Right hindlimb (tissue), 1 donor: ENCODE measurements at places on chromosomes 3 and 15.

GRCh38 chr3:116267116-116267515 is 178.2 kb downstream of the LSAMP start:
- DNase-seq: no peak

- no peak for DNase-seq
Observed at GRCh38 chr15:59501597-59501996, 63.6 kb downstream of the FAM81A start.

DNA sequence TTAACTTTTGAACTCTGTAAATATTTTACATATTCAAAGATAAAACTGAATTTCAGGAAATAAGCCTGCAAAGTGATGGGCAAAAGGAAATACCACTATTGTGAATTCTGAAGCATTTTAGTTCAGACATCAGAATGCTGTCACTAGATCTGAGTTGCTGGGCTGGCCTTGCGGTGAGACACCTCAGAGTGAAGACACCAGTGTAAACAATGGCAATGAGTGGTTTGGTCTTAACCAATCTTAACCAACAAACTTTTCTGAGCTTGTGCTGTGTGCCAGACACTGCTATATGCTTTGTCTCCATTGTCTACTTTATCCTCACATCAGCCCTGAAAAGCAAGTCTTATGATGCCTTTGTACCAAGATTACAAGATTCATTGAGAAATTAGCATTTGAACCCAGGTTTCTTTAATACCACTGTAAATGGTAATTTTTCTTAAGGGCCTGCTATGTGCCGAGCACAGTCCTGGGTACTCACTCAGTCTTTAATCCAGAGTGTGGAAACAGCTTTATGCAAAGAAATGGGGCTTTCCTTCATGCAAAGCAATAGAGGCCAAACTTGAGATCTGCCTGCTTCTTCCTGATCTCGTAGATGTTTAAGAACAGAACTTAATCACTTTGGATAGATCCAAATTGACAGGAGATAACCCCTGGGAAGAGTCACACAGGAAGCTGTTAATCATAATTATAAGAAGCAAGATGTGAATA is 55.0 kb downstream of the TMEM39A start:
- no peak for DNase-seq

- peak; percentile 43 for DNase-seq
Observed at GRCh38 chr3:196142202-196142956, 60.5 kb upstream of the TFRC start.

DNA sequence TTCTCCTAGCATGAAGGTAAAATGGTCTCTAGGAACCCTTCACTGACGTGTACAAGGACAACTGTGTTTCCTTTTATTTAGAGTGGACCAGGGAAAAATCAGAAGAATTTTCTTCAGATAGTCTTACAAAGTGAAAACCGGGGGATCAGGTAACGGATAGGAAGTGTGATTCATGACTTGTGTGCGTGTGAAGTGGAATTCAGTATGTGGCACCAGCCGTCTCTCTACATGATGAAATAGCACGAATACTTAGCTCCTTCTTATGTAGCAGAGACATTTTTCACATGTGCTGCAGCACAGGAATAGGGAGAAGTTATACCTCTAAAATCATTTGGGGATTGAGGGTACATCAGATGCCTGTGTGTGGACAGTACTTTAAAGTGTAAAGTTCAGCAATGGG is 159.2 kb downstream of the MEX3B start:
- DNase-seq: no peak

GRCh38 chr15:67037694-67038093 is 27.7 kb upstream of the SMAD3 start:
- no peak for DNase-seq

GRCh38 chr15:57133127-57133968 is 214.9 kb downstream of the TCF12 start:
- peak; percentile 50 for DNase-seq

DNA sequence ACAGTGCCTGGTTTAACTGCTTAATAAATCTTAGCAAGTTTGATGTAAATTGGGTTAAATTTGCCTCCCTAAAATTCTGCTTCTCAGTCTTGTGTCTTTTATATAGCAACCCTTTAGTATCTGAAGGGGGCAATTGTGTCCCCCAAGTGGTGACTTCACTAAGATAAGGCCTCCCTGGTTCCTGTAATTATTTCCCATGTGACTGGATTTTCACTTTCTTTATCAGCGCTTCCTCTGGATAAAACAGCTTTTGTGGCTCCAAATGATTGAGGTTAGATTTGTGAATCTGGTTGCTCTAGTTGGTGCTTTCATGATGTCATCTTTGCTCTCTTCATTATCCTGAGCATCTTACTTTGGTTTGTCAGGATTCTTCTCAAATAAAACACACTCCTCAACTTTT is 334.3 kb upstream of the CTDSPL start:
- DNase-seq: no peak

DNA sequence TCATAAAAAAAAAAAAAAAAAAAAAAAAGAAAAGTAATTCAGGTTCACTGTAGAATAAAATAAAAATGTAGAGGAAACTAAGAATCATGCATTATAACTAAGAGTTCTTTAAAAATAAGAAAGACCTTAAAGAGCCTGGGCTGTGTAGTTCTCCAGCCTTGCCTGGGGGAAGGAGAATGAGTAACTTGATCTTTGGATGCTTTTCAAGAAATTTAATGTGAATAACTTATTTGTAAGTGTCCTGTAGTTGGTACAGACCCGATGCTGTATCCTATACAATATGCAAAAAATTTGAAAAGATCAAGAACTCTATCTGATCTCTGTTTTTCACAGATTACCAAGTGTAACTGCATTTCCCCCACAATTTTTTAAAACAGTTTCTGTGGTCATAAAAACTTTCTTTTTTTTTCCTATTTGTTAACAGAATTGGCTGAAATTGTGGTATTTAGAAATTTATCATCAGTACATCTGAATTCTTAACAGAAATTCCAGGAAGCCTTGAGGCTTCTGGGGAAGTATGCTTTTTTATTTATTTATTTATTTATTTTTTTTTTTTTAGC is 195.3 kb downstream of the THRB start:
- no peak for DNase-seq

- no peak for DNase-seq
Observed at GRCh38 chr3:49627634-49628033, 46.5 kb upstream of the APEH start.

DNA sequence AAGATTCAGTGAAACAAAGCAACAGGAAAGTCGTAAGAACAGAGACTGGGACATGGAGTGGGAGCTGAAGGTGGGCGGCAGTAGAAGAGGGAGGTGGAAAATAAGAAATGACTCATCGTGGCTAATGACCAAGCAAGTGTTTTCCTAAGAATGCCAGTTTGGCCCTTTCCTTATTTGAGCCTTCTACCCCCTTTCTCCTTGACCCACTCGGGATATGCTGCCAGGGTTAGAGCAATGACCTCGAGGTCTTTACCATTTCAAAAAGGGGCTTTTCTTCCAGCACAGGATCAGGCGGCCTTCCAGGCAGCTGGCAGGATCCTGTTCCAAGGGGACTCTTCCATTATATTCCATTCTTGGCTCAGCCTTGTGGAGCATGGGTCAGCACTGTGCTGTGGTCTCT is 241.1 kb downstream of the RYR3 start:
- DNase-seq: no peak

DNA sequence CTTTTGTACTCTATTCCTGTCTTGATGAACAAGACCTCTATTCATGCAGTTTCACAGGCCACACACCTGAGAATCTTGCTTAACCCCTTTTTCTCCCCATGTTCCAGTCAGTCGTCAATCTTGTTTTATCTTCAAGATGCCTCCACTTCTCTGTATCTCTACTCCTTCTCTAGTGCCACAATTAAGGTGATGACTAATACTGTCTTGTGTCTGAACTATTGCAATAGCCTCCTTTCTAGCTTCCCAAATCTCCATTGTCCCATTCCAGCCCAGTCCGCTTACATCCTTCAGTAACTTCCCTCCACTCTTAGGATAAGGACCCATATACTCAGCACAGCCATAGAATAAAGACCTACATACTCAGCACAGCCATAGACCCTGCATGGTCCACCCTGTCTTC is 24.7 kb downstream of the CHST14 start:
- DNase-seq: no peak

DNA sequence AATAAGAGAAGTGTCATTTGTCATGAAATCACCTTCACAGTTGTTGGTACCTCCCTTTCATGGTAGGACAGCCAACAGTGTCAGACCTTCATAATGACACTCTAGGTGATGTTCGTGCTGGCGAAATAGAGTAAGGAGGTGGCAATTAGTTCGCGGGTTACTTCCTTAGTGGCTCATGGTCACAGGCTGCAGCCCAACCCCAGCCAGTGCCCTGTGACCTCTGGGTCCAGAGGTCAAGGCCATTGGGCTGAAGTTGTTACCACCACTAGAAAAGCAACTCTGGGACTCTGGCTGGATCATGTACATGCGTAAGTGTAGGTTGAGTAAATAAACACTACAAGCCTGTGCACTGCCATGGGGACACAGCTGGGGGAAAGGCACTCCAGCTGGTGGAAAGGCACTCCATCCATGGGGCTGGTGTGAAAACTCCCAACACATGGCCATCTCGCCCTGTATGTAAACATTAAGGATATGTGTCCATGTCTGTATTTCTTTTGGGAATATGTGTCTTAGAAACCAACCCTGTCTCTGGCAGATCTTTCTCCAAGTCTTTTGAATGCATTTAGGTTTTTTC is 106.7 kb downstream of the RYK start:
- no peak for DNase-seq

- DNase-seq: no peak
Observed at GRCh38 chr15:44084171-44084570, 110.9 kb downstream of the FRMD5 start.

DNA sequence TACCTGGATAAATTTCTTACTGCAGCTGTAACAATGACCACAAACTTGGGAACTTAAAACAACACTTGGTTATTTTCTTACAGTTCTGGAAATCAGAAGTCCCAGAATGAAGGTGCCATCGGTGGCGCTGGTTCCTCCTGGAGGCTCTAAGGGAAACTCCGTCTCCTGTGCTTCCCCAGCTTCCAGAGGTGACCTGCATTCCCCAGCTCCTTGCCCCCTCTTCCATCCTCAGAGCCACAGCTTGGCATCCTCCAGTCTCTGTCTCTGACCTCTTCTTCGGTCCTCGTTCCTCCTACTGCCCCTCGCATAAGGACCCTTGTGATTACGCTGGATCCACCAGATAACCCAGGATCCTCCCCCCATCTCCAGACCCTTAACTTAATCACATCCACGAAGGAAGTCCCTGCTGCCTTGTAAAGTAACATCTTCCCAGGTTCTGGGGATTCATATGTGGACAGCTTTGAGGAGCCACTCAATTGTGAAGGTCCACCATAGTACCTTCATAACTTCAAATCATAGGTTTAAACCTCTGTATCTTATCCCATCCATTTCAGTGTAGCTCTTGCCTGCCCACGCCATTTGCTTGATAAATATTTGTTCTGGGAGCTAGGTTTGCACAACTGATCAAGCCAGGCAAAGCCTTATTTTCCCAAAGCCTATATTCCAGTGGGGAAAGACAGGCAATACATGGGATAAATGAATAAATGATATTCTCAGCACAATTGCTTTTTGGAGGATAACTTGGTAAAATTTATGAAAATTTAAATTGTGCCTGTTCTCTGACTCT is 34.8 kb downstream of the KLF15 start:
- no peak for DNase-seq

- DNase-seq: no peak
Observed at GRCh38 chr15:69308949-69309348, 10.2 kb downstream of the PAQR5 start.

- DNase-seq: peak; percentile 88
Observed at GRCh38 chr3:194140520-194141414, 4.8 kb downstream of the HES1 start.

GRCh38 chr3:159789017-159789416 is 199.6 kb upstream of the IL12A start:
- DNase-seq: no peak

DNA sequence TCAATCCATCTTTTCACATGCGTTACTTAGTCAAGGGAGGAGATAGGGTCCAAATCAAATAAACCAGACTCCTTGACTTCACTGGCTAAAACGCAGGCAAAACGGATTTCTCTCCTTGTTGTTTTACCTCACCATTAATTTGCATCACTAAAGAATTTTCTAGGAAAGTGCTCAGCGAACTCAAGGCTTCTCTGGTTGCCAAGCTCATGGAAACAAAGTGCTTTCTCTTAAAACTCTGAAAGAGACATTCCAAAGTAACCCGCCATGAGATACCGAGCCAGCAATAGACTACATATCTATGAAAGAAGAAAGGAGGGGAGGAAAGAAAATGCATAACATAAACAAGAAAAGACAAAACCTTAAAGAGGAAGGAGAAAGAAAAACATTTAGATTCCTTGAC is 211.7 kb upstream of the WNT5A start:
- DNase-seq: no peak
